Mesothelial cell of epicardium (in vitro differentiated cells): ENCODE measurements at places on chromosomes 7 and 10.

GRCh38 chr10:75553550-75553949 lies 122.1 kb downstream of the LRMDA start:
- no peak for DNase-seq

- no peak for DNase-seq
Observed at GRCh38 chr7:134302120-134302519, 14.6 kb downstream of the SLC35B4 start.

- no peak for DNase-seq
Observed at GRCh38 chr7:77338260-77338659, 77.9 kb downstream of the GSAP start.

GRCh38 chr10:128614016-128614605 lies 487.9 kb upstream of the MKI67 start:
- DNase-seq: no peak

GRCh38 chr7:145644426-145645134 lies 472.0 kb upstream of the CNTNAP2 start:
- DNase-seq: no peak

GRCh38 chr10:34707656-34708055 lies 107.4 kb downstream of the PARD3 start:
- DNase-seq: no peak
